Gastroesophageal sphincter (tissue), 4 donors: ENCODE measurements at places on chromosomes 1 and 21.

DNA sequence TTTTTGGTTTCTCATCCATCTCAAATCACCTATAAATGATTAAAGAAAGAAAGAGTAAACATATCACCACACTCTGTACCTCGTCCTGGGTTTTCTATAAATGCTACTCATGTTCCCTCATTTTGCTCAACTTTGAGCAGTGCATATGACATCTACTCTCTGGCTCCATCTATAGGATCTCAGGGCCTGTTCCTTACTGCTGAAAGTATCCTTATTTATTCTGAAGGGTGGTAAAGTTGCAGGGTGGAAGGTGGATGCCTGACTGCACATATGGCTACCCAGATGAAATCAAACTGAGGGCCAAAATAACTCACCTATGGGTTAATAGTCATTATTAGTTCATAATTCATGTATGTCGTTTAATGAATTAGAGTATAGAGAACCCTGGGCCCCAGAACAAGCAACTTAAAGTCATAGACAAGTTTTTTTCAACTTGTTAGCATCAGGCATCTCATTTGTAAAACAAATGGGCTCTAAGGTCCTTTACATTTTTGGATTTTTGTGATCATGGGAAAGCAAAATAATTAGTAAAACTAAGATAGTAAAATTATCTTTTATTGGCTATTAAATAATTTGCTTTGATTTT, 46.5 kb downstream of the NCF2 start:
- H3K27me3 ChIP-seq: no peaks in the 10 kb centered on the region
- ATAC-seq: peak; percentile 72
- no peaks in the 10 kb centered on the region for H3K4me1 ChIP-seq
- no peak overlapping the region for H3K27ac ChIP-seq

GRCh38 chr21:15564907-15565306, 164.9 kb upstream of the USP25 start:
- ATAC-seq: no peak
- H3K27me3 ChIP-seq: no peaks in the 10 kb centered on the region
- no peak overlapping the region for H3K27ac ChIP-seq
- no peaks in the 10 kb centered on the region for H3K36me3 ChIP-seq
- no peaks in the 10 kb centered on the region for H3K4me1 ChIP-seq
- H3K4me3 ChIP-seq: no peak overlapping the region

- H3K27ac ChIP-seq: peak overlapping the region; percentile 63
- no peaks in the 10 kb centered on the region for H3K36me3 ChIP-seq
- peak overlapping the region; percentile 72 for H3K4me3 ChIP-seq
- peaks cover 10% of the 10 kb centered on the region for H3K27me3 ChIP-seq
Observed at GRCh38 chr1:160400646-160401486, 502 bp downstream of the VANGL2 start.

GRCh38 chr21:15373941-15374340, 309.1 kb upstream of the NRIP1 start:
- no peak overlapping the region for H3K27ac ChIP-seq
- no peaks in the 10 kb centered on the region for H3K27me3 ChIP-seq
- H3K4me3 ChIP-seq: no peak overlapping the region
- ATAC-seq: no peak

GRCh38 chr1:112319371-112320040, 76.5 kb upstream of the CTTNBP2NL start:
- no peaks in the 10 kb centered on the region for H3K36me3 ChIP-seq
- no peak for ATAC-seq
- H3K4me3 ChIP-seq: no peak overlapping the region

DNA sequence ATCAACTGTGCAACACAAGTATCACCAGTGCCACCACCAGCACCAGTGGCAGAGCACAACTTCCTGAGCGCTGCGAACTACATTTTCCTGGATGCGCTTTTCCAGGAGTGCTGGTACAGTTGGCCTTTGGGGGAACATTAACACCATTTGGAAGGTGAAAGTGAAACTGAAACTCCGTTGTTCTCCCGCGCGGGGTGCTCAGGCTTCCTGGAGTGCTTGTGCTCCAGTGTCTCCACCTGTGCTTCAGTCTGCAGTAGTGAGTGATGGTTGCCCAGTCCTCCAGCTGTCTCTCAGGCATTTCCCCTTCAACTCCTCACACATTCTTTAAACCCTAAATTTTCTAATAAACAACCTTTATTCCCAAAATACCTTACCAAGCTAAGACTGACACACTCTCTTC, 187.8 kb downstream of the LRRIQ3 start:
- H3K27me3 ChIP-seq: no peaks in the 10 kb centered on the region
- H3K27ac ChIP-seq: no peak overlapping the region
- H3K4me3 ChIP-seq: no peak overlapping the region
- no peak for ATAC-seq
- no peaks in the 10 kb centered on the region for H3K4me1 ChIP-seq
- no peaks in the 10 kb centered on the region for H3K36me3 ChIP-seq

DNA sequence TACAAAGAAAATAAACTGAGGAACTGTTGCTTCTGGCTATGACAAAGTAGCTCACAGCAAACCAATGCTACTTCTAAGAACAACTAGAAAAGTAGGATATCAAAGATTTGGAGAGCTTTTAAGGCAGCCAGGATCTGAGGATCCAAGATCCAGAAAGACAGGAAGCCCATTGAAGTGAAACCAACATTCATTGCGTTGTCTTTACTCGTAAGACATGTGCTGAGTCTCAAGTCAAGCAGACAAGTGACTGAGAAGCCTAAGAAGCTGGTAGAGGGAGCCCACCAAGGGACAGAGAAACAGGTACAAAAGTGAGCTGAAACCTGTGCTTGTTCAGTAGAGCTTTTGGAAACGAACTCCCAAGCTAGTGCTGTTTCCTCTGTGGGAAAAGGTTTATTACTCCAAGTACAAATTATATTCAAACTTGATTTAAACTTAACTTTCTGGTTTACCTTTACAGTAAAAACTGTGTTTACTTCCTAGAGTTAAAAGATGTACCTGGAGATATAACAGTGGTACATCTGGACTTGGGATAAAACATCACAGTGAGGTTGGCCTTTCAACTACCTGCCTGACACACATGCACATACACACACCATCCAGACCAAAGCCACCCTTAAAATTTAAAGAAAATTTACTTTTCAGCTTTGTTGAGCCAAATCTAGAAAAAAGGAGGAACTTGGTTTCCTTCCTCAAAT, 41.2 kb downstream of the NME7 start:
- H3K27me3 ChIP-seq: no peaks in the 10 kb centered on the region
- H3K4me3 ChIP-seq: no peak overlapping the region
- H3K36me3 ChIP-seq: no peaks in the 10 kb centered on the region

DNA sequence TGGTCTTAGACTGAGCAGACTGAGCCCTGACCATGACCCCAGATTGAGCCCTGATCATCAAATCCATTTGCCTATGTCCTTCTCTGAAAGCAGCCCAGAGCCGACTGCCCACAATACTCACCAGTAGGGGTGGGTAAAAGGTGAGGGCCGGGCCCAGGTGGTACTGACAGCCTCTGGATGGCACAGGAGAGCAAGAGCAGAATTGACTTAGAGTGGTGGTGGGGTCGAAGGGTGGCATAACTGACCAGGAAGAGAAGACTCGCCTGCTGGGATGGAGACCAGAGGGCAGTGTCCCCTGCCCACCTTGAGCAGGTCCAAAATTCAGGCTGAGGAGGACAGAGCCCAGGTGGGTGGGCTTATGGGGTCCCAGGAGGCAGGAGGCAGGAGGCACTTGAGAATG, 161.3 kb upstream of the POU3F1 start:
- no peaks in the 10 kb centered on the region for H3K4me1 ChIP-seq
- H3K27ac ChIP-seq: no peak overlapping the region
- no peak overlapping the region for H3K4me3 ChIP-seq
- H3K36me3 ChIP-seq: no peaks in the 10 kb centered on the region
- ATAC-seq: no peak

GRCh38 chr21:36055551-36055950, 4.8 kb downstream of the SETD4 start:
- no peak overlapping the region for H3K4me3 ChIP-seq
- H3K36me3 ChIP-seq: no peaks in the 10 kb centered on the region
- ATAC-seq: no peak
- no peak overlapping the region for H3K27ac ChIP-seq
- H3K27me3 ChIP-seq: no peaks in the 10 kb centered on the region
- H3K4me1 ChIP-seq: peaks cover 24% of the 10 kb centered on the region

DNA sequence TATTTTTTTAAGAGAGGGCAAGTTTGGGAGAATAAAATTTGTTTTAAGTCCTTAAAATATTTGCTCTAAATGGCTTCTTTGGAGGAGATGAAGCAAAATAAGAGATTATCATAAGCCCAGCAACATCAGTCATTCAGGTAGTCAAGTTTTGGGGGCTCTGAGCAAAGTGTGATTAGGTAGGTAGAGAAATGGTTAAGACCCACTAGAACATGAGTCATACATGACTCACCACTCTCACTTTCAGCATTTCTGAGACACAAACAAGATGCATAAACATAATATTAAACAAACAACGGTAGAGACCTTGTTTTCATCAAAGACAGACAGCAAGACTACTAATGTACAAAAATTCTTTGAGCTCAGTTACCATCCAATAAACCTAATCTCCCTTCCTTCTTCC, 272.2 kb downstream of the LMO4 start:
- H3K4me3 ChIP-seq: no peak overlapping the region
- no peak for ATAC-seq
- no peaks in the 10 kb centered on the region for H3K27me3 ChIP-seq
- no peak overlapping the region for H3K27ac ChIP-seq
- H3K4me1 ChIP-seq: peaks cover 34% of the 10 kb centered on the region

GRCh38 chr1:24317081-24317480, 2.1 kb upstream of the GRHL3 start:
- no peak overlapping the region for H3K27ac ChIP-seq
- peaks cover 32% of the 10 kb centered on the region for H3K4me1 ChIP-seq
- no peak for ATAC-seq

DNA sequence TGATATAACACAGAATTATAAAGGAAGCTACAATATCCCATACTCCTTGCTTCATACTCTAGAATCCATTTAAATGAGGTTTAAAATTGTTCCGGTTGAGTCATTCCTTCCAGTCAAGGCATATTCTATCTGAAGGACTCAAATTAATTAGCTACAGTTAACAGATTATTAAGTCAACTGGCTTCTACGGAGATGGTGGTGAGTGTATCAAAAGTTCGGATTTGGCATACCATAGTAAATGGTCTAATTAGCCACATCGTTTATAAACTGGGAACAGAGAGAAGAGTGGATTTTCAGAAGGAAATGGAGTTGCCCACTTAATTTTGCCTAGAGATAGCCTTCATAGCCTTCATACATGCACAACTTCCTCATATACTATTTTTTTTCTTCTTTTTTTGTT, 1095.3 kb downstream of the TTLL7 start:
- H3K36me3 ChIP-seq: no peaks in the 10 kb centered on the region
- no peaks in the 10 kb centered on the region for H3K4me1 ChIP-seq
- H3K27me3 ChIP-seq: no peaks in the 10 kb centered on the region
- ATAC-seq: no peak
- no peak overlapping the region for H3K27ac ChIP-seq
- no peak overlapping the region for H3K4me3 ChIP-seq

DNA sequence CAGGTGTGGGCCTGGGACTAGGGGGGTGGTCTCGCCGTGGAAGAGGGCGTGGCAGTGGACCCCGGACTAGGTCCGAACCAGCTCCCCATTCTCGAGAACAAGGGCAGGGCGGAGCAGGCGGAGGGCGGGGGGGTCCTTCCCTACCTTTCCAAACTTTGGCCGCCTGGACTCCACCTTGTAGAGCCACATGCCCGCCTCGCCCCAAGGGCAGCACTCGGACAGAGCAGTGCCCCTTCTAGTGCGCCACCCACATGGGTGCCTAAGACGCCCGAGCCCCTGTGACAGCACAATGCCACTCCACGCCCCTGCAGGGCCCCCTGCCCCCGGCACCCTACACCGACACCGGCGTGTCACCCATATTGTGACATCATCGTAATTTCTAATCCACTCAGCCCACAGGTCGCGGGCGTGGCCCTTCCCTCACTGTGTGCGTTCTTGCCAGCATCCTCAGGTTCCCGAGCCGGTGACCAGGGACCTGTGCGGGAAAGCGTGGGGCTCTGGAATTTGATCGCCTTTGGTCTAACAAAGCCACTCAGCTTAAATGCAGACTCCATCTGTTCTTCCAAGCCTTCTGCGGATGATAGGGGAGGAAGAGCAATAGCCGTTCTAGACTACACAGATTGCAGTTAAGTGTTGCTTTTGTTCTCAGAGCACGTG, 553 bp upstream of the STMN1 start:
- H3K36me3 ChIP-seq: peaks cover 6% of the 10 kb centered on the region
- no peaks in the 10 kb centered on the region for H3K27me3 ChIP-seq
- H3K4me1 ChIP-seq: peaks cover 36% of the 10 kb centered on the region
- no peak overlapping the region for H3K27ac ChIP-seq

DNA sequence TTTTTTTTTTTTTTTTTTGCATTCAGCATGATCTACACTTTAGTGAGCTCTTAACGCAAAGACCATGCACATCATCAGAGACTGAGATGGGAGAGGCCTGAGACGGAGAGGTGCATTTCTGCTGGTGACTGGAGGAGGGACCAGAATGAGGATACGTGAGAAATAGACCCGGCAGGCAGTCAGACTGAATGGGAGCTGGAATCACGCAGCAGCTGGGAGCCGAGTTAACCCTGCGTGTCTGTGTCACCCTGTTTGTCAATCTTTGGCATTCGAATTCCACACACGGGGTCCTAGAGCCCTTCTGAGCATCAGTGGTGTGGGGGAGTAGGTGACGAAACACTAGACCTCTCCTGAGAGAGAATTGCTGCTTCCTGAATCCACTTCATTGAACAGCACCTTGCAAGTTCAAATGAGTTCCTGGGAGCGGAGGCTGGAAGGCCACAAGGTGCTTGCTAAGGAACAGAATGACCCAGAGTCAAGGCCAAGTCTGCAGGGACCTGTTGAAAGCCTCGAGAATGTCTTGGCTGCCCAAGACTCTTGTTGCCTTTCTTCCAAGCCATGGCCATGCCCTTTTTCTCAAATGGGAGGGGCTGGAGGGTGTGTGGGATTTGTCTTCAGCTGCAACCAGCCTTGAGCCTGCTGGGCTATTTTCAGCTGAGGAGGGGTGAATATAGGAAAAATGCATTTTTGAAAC, 123.3 kb downstream of the CNIH3 start:
- H3K4me3 ChIP-seq: no peak overlapping the region
- ATAC-seq: no peak
- H3K27ac ChIP-seq: no peak overlapping the region
- no peaks in the 10 kb centered on the region for H3K36me3 ChIP-seq
- H3K4me1 ChIP-seq: peaks cover 19% of the 10 kb centered on the region
- H3K27me3 ChIP-seq: no peaks in the 10 kb centered on the region

DNA sequence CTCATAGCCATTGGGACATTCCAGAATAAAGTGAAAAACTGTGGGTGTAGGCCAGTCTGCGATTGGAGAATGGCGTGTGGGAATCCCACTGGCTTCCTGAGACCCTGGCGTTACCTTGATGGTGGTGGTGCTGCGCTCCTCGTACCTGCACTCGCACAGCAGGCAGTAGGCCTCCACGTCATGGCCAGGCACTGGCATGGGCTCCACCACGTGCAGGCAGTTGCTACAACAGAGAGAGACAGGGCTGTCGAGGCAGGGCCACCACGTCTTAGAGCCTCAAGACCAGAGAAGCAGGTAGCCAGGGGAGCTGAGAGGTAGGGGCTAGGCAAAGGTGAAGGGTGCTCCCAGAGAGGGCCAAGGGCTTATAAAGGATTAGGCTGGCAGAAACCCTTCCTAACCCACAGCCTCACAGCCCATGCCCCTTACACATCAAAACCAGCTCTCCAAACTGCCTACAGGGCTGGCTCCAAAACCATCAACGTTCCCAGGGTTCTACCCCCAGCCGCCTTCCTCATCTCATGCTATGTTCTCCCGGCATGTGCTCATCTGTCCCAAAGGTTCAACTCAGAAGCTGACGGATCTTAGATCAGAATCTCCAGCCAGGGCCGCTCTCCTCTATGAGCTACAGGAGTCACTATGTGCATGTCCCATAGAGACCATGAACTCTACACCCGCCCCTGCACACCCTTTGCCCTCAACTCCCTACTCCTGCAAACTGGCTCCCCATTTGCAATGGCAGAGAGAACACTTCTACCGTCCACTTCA, 7.5 kb downstream of the TMEM9 start:
- no peaks in the 10 kb centered on the region for H3K4me1 ChIP-seq
- no peak overlapping the region for H3K4me3 ChIP-seq
- H3K27ac ChIP-seq: no peak overlapping the region
- ATAC-seq: no peak
- H3K27me3 ChIP-seq: no peaks in the 10 kb centered on the region
